Eye (tissue), 1 donor: ENCODE measurements at places on chromosomes 3 and 15.

- no peak for DNase-seq
Observed at GRCh38 chr3:35739181-35739809, 100.0 kb downstream of the ARPP21 start.

DNA sequence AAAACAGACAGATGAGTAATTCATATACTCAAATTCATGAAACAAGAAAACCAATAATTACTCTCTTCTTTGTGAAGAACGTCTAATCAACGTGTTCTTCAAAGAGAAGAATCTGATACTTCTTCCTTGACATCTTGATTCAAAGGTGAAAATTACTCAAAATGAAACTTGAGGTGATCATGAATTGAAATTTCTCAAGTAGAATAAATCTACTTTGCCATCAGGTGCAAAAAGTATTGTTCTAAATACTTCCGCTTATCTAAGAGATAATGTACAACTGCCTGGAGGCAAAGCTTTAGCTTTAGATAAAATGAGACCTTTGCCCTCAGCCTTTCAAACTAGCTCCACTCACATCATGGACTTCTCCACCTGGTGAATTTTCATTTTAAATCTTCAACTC lies 13.9 kb upstream of the XXYLT1 start:
- no peak for DNase-seq

- DNase-seq, result no peak
Observed at GRCh38 chr3:122960652-122961051, 66.9 kb downstream of the SEMA5B start.

- no peak for DNase-seq
Observed at GRCh38 chr3:17974206-17974841, 231.9 kb upstream of the TBC1D5 start.

DNA sequence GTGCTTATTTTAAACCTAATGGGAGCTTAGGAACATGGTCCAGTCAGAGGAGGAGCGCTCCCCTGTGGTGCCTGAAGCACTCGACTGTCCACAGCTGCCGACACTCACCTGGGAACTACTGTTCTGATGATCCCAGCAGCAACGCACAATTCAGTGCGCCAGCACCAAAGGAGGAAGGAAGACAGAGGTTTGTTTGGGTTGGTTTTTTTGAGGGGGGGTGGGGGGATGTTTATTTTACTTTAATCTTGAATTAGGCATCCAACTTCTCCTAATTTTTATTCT lies 48.8 kb upstream of the VGLL4 start:
- DNase-seq, result no peak

- no peak for DNase-seq
Observed at GRCh38 chr3:115228266-115228665, 81.2 kb upstream of the ZBTB20 start.

- peak; percentile 8 for DNase-seq
Observed at GRCh38 chr3:122356402-122356801, 26.6 kb downstream of the MIX23 start.

DNA sequence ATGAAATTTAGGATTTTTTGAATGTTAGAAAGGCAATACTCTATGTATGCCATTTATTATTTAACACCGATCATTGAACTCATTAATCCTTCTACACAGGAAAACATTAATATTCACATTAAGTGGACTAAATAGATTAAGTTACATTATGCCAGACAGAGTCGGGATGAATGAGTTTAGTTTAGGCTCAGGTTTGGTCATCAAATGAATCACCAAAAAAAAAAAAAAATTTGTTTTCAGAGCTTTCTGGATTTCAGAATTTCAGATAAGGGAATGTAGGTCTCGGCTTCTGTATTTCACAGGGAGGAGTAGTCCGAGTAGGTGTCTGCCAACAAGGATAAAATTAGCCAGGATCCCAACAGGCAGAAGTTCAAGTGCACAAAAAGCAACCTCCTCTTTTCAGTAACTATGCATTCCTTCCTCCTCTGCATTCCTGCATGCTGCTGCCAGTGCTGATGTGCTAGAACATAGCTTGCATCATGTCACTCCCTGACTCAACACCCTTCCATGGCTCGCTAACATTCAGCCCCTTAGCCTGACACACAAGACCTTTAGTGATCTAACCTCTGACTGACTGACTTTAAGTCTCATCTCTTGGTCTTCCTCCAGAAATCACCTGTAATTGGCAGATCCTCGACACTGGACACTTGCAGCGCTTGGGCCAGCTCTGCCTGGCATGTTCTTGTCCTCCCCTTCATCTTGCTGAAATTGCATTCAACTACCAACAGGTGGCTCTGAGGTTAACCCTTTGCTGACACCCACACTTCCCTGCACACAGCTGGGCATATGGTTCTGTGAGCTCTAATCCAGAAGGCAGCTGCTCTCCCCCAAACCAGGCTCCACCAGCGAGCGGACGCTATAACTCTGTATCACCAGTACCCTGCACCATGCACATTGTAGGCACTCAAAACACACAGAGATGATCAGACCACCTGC lies 145.4 kb upstream of the PROK2 start:
- DNase-seq, result peak; percentile 67

- DNase-seq, result no peak
Observed at GRCh38 chr3:193879864-193880242, 256.1 kb upstream of the HES1 start.

DNA sequence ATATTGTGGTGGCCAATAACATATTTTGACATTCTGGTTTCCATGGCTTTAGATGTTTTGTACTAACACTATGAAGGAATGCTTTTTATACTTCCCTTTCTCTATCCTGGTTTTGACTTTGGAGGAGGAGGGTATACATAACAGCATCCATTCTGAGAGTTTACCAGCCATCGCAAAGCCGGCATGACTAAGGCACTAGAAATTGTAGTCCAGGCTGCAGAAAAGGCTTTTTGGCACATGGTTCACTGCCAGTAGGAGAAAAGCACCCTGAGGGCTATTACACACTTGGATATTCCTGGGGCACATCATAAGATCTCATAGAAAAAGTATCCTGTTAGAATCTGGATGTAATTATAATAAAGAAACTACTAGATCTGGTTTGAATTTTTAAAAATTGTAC lies 101.8 kb downstream of the STT3B start:
- peak; percentile 10 for DNase-seq

- DNase-seq, result no peak
Observed at GRCh38 chr15:97383516-97383915, 577.0 kb upstream of the ARRDC4 start.

DNA sequence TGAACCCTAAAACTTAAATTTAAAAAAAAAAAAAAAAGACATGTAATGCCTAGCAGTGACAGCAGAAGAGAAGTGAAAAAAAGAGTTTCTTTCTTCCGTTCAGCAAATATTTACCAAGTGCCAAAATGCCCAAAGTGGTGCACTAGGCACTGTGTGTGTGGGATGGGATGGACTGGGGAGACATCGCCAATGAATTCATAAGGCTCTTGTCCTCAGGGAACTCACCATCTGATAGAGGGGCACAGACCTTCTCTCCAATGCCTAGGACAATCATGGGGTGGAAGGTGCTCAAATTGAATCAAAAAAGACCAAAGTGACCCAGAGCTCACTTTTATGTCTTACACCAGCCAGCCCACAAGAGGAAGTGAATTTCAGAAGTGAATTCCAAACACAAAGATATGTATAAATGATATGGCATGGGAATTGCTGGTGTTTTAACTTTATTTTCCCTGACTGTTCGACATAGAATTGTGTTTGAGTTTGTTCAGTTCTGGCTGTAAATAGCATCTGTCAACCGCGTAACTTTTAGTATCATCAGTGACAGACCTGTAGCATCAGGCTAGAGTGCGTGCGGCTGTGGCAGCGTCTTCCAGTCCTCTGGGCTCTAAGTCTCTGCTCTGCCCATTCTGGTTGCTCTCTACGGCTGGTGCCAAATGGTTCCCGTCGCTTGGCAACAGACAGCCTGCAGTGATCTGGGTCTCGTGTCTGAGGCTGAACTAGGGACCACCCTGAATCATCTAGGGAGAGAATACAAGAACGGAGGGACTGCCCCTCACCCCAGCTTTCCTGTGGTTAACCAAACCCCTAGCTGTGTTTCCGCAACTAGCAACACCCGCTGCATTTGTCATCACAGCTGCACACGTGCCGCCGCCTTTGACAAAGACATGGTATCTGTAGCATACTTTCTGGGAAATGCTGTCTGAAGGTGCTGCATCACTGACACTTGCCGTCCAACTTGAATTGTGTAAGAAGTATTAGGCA lies 154.0 kb upstream of the THBS1 start:
- DNase-seq, result peak; percentile 74

GRCh38 chr3:37700466-37701248 lies 161.0 kb upstream of the CTDSPL start:
- peak; percentile 48 for DNase-seq

- peak; percentile 76 for DNase-seq
Observed at GRCh38 chr15:75347222-75348033, 589 bp downstream of the NEIL1 start.
